ENCODE measurements at places on chromosomes 2 and 18. TPM values are rescaled to one million over a fixed set of nuclear protein-coding genes. Genes with fewer than 3 reads are reported as not detected.

DNA sequence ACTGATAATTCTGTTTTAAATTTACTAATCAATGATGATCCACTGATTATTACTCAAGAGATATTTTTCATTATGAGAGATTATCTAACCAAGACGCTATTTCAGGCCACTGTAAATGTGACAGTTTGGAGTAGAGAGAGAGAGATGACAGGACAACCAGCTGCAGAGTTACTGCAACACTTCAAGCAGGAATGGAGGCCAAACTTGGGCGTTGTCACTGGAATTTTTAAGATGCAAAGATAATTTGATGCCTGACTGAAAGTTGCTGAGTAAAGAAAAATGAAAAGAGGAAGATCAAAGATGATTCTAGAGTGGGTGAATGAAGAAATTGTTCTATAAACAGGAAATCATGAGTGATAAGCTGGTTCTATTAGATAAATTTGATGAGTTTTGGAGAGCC is 1302.1 kb upstream of the TMEFF2 start:
- DNase-seq: no peak

DNA sequence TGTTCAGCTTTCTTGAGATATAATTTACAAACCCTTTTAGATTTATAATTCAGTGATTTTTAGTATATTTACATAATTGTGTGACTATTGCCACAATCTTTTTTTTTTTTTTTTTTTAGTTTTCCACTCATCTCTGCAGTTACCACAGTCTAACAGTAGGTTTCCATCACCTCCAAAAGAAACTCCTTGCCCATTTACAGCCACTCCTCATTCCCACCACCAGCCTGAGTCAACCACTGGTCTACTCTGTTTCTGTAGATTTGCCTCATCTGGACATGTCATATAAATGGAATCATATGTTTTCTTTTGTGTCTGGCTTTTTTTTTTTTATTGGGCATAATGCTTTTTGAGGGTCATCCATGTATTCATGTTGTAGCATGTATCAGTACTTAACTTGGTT is 16.1 kb downstream of the MTX2 start:
- DNase-seq: no peak

GRCh38 chr18:5969989-5970403 is 74.7 kb upstream of the TMEM200C start:
- DNase-seq: no peak

GRCh38 chr2:239312741-239313667 is 87.8 kb downstream of the HDAC4 start:
- no peak for DNase-seq

DNA sequence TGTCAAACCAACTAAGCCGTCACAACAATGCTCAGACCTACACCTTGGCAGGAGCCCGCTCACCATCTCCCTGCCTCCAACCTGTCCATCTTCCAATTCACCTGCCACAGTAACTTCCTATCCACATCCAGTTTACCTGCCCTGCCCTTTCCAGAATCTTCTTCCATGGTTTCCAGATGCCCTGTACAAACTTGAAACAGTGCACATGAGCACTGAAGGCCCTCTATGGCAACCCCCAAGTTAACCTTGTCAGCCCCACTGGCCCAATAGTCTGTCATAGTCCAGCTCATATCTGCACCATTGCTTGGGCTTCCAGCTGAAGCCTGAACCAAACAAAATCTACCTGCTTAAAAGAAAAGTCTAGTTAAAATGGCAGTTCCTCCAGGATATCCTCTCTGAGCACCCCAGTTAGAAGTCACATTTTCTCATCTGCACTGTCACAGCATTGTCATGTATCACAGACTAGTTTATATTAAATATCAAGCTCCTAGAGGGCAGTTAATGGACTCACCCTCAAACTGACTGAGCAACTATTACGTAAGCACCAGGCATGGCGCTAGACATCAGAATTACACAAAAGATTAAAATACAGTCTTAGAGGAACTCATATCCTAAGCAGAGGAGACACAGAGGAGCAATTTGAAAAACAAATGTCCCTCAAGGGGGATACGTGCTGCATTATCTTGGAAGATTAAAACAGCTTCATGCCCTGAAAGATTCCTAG is 11.6 kb downstream of the NFE2L2 start:
- no peak for DNase-seq

DNA sequence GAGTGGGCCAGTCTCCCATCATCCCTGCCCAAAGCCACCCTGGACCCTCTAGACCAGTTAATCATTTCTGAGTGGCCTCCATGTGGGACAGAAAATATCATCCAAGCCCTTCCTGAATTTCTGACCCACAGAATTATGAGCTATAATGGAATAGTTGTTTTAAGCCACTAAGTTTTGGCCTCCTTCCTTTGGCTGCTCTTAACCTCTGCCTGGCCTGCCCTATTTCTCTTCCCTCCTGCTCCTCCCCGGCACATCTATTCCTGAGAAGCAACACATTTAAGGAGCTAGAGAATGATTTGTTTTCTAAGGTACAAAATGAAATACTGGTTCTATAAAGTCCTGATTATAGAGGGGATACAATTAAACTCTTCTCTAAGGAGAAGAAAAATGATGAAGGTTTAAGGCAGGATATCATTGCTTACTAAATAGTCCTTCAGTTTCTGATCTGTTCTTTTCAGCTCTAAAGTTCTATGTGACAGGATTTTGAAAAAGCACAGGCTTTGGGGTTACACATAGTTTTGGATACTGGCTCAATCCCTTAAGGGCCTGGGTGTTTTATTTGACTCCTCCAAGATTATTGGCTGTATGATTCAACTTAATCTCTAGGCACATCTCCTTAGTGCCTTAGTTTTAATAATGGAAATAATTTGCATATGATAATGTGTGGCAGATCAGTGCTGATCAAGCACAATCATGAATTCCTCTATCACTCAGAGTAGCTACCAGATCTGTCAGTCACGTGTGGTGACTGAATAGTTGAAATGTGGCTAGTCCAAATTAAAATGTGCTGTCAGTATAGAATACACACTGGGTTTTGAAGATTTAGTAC is 240.3 kb downstream of the VAPA start:
- no peak for DNase-seq

DNA sequence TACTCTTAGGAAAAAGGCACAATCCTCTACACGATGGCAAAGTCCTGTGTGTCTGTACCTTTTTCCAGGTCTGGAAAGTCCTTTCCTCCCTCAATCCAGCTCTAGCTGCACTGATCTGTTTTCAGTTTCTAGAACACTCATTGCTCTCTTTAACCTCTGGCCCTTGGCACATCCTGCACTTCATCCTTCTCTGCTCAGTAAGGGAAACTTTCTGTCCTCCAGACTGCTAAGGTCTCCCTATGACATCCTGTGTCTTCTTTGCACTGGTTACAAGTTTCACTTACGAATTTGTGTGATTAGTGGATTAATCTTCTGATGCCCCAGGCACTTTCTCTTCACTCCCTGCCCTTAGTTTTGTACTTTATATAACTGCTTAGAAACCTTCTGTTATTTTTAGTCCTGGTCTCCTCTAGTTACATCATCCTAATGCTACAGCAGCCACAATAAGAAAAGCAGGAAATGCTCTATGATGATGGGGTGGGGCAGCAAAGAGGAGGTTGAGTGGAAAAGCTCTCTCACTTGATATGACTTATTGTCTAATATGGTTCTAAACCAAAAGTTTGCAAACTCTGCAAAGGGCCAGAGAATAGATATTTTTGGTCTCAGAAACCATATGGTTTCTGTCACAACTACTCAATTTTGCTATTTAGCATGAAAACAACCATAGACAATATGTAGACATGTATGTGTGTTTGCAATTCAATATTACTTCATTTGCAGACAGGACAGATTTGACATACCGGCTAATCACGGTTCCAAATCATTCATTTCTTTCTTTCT is 568.2 kb downstream of the THSD7B start:
- DNase-seq: no peak

GRCh38 chr2:110888411-110888810 is 156.0 kb downstream of the ACOXL start:
- DNase-seq: no peak

GRCh38 chr2:113061241-113061640 is 2.2 kb downstream of the IL36RN start:
- no peak for DNase-seq

DNA sequence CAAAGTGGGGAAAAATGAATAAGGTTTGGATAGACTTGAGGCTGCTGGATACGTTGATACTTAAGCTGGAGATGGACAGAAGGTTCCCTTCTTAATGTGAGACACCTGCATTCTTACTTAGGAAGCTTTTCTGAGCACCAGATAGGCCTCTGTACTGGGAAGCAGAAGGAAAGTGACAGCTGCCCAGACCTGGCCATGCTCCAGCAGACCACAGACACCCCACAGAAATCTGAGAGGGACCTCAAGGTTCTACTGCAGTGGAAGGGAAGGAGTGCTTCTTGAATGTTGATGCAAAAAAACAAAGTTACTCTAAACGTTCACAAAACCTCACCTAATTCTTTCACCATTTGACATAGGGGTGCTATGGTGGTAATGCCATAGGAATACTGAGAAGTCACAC is 642.1 kb upstream of the ID2 start:
- no peak for DNase-seq

- DNase-seq: no peak
These were observed 180.2 kb upstream of the KLHL29 start for GRCh38 chr2:23204685-23205242.

DNA sequence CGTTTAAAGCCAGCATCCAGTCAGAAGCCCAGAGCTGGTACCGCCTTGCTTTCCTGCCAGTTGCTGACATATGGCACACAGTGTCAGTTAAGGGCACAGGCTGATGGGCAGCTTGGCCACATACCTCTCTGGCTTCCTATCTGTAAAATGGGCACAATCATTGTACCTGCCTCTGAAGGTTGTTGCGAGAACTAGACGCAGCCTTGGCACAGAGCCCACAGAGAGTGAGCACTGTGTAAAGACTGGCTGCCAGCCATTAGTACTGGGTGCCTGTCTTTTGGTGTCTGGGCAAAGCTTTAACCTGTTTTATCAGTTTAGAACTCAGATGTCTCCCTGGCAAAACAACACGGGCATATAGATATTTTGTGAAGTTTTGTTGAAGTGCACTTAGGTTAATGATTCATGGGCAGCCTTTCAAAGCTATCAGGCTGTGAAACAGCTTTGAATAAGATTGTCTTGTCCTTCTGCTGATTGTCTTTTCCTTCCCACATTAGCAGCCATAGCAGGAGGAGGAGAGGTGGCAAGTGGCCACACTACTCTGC is 269.5 kb downstream of the NEDD4L start:
- DNase-seq: peak; percentile 17

DNA sequence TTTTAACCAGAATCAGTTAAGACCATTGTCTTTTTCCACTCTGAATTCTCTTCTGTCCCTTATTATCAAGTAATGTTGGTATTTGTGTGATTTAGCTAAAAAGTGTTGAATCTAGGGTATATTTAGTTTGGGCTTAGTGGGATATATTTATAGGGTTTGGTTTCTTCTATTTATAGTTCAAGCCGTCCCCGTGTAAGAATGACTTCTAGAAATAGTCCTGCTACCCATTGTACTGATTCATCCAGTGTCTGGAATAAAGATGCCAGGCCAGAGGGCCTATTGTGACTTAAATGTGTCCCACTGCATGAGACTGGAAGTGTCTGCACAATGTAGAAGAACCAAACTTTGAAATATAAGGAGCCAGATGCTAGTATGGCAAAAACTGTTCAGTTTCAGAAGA is 364.8 kb downstream of the TNS1 start:
- no peak for DNase-seq

GRCh38 chr2:98608116-98608961 is at the start of the genes COA5 and UNC50:
Gene COA5 (minus strand): TSS chr2:98608512. CDS start chr2:98608405, 107 bp downstream.
Gene UNC50 (plus strand): TSS chr2:98608589. CDS start chr2:98609760, 1,171 bp downstream.
- peak; percentile 94 for DNase-seq

GRCh38 chr2:62302631-62303435 is 106.9 kb downstream of the B3GNT2 start:
- DNase-seq: no peak

GRCh38 chr2:203621981-203622515 is 84.4 kb upstream of the CD28 start:
- DNase-seq: no peak

DNA sequence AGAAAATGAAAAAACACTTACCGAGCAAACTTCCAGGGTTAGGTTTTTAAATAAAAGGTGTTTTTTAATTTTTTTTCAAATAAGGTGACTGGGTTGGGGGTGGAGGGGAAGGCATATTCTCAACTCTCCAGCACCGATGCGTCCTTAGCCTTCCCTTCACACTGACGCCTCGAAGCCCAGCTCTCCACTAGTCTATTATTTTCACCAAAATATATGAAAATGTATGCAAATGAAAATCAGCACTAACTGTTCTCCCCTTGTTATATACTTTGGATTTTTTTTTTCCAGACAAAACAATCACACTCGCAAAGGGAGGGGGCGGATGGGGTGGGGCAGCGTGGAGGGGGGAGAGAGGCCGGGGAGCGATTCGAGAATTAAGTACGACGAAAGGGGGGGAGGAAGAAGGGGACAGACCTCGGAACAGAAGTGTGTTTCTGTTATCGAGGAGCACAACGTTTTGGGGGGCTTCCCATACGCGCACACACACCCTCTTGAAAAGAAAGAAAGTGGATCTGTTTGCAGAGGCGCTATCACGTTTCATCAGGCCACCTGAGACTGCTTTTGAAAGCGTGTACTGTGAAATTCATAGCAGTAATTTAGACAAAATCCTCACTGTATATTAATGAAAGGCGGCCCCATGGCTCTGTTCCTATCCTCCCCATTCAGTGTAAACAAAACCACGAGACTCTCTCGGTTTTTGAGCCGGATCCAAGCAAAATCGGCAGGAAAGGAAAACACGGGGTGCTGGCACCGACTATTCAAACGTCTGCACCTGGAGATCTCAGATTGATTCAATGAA is 2.4 kb upstream of the POU3F3 start:
- no peak for DNase-seq

DNA sequence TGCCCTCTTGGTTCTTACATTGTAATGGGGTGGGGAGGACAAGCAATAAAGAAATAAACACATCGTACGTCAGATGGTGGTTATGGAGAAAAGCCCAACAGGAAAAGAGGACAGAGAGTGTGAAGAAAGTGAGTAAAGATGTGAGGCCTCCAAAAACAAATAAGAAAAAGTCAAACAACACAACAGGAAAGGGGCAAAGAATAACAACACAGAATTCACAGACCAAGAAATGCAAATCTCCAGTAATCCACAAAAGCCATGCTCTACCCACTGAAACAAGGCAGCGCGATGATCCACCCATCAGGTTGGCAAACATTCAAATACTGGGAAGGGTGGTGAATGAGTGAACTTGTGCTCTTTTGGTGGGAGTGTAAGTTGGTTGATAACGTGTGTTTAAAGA is 16.7 kb upstream of the DUSP2 start:
- DNase-seq: no peak

ZNF516 gene
- total RNA-seq: 4.9 TPM

M1AP gene
- not detected for total RNA-seq

GKN2 gene
- not detected for total RNA-seq

SH3BP4 gene
- 72.1 TPM for total RNA-seq

NTSR2 gene
- total RNA-seq: not detected

OTOF gene
- not detected for total RNA-seq

DHRS9 gene
- total RNA-seq: 0.39 TPM

IL1F10 gene
- total RNA-seq: not detected

DSG2 gene
- 22.3 TPM for total RNA-seq

GORASP2 gene
- 43.3 TPM for total RNA-seq

HSBP1L1 gene
- total RNA-seq: 0.69 TPM

EPHA4 gene
- total RNA-seq: 5.1 TPM

PDE1A gene
- not detected for total RNA-seq

Data from Daoy (cell line).